ENCODE measurements at places on chromosomes 2 and 18.
A peak's percentile ranks its signal among the peaks of the same experiment; 100 is the strongest.

GRCh38 chr18:48931680-48932461 lies 18.9 kb downstream of the SMAD7 start:
- no peak for DNase-seq

DNA sequence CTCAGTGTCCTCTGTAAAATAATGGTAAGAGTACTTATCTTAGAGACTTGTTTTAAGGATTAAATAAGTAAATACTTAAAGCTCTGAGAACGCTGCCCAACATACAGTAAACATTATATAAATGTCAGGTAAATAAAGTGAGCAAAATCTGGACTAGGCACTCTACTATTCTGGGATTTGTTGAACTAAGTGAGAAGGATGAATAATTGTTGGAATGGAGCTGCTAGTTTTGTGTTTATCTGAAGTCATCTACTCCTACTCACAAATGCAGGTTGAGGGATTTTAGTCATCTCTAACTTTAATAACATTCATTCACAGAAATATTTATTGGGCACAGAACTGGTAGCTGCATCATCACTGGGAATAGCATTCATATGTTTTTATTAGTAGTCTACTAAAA lies 103.4 kb downstream of the MEIS1 start:
- DNase-seq: no peak

- no peak for DNase-seq
Measured at GRCh38 chr2:136135921-136136906, 18.3 kb upstream of the CXCR4 start.

DNA sequence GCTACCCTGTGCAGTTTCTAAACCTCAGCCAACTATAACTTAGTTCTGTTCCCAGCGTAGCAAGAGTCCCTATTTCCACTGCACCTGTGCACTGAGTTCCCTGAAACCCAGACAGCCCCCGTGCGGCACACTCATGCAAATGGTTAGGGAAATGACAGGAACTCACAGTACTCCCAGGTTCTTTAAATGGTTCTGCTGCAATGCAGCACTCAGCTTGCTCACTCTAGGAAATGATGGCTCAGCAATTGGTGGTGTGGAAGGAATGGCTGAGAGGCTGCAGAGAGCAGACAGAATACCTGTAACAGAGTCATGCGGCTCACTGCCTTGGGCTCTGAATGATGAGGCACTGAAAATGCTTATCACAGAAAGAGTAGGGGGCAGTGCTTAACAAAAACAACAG lies 143.0 kb downstream of the RAD51AP2 start:
- DNase-seq: no peak

GRCh38 chr18:9898792-9899549 lies 13.2 kb downstream of the TXNDC2 start:
- DNase-seq: peak; percentile 21

GRCh38 chr18:10116574-10116973 lies 202.8 kb downstream of the VAPA start:
- DNase-seq: no peak

GRCh38 chr2:238956676-238957075 lies 108.8 kb downstream of the TWIST2 start:
- DNase-seq: no peak

GRCh38 chr2:234462218-234462992 lies 34.5 kb downstream of the ARL4C start:
- no peak for DNase-seq

GRCh38 chr2:164873210-164873908 lies 31.7 kb upstream of the COBLL1 start:
- DNase-seq: no peak

DNA sequence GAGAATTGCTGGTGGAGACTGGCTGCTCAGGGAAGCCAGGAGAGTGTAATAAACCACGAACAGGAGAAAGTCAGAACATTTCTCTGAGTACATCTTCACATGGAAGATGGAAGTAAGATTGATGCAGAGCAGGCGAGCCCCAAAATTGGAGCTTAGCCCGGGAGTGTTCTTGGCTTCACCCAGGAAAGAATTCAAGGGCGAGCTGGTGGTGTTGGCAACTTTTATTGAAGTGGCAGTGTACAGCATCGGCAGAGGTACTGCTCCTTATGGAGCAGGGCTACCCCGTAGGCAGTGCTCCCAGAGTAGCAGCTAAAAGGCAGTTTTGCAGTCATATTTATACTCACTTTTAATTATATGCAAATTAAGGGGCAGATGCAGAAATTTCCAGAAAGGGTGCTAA lies 281.4 kb upstream of the MEX3C start:
- DNase-seq: no peak

DNA sequence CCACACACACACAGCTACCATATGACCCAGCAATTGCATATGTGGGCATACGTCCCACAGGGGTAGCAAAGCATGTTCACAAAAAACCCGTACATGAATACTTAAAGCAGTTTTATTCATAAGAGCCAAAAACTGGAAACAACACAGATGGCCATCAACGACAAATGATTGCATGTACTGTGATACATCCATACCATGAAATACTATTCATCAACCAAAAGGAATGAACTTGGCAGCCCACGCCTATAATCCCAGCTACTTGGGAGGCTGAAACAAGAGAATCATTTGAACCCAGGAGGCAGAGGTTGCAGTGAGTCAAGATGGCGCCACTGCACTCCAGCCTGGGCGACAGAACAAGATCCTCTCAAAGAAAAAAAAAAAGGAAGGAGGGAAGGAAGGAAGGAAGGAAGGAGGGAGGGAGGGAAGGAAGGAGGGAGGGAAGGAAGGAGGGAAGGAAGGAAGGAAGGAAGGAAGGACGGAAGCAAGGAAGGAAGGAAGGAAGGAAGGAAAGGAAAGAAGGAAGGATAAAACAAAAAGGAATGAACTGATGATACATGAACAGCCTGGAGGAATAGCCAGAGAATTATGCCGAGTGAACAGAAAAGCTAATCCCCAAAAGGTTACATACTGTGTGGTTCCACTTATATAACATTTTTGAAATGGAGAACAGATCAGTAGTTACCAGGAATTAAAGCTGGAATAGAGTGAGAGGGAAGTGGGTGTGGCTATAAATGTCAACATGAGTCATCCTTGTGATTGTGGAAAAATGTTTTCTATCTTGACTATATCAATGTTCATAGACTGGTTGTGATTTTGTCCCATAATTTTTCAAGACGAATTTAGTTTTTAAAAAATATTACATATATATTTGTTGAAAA lies 19.6 kb upstream of the YPEL5 start:
- DNase-seq: no peak

GRCh38 chr2:96340493-96341414 lies 5.2 kb downstream of the NCAPH start:
- DNase-seq: no peak

DNA sequence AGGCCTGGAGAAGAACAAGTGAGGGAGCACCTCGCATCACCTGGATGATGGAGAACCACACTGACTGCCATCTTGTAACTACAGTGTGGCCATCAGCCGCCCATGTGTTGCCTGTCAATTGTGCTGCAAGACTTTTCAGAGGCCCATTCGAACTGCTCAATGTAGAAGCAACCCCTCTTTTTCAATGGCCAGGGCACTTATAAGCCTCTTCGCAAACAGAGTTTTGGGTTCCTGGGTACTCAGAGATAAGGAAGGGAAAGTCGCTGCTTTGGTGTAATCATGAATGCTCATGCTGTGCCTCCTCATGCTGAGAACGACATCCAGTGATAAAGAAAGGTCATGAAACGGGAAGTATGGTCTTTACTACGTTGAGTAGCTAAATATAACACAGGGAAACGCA lies 143.9 kb upstream of the SLC39A10 start:
- DNase-seq: no peak

- no peak for DNase-seq
Measured at GRCh38 chr18:45139478-45139877, 458.8 kb downstream of the SETBP1 start.

- DNase-seq: no peak
Measured at GRCh38 chr2:37718515-37719161, 47.2 kb upstream of the CDC42EP3 start.

DNA sequence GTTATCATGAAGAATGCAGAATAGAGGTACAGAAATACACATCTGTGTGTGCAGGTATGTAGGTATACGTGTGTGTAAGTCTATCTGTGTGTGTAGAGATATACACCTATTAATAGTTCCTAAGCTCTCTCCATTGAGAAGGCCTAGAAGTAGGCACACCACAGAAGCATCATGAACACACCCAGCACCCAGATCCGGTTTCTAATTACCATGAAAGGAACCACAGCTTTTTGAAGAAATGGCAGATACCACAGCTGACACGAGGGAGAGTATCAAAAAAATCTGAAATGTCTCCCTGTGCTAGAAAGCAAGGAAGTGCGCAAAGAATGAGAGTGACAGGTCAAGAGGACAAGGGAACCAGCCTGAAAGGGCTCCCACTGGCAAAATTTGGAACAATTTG lies 27.7 kb upstream of the AP1S3 start:
- DNase-seq: no peak

- DNase-seq: no peak
Measured at GRCh38 chr2:203261326-203262159, 22.7 kb downstream of the CYP20A1 start.

DNA sequence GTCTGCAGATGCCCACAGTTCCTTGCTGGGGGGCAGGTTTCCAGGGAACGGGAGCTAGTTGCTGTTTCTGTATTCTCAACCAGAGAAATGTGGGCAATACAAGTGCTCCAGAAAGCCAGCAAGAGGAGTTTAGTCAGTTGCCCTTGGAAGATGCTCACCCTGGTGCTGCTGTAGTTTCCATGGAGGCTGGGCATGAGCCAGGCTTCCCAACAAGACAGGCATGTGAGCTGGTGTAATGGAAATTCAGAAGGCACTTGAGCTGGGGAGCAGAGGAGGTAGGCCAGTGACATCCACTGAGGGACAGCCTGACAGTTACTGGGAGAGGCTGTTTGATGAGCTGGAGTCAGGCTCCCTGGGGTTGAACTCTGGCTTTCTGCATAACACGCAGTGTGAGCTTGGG lies 7.7 kb downstream of the HK2 start:
- DNase-seq: no peak

DNA sequence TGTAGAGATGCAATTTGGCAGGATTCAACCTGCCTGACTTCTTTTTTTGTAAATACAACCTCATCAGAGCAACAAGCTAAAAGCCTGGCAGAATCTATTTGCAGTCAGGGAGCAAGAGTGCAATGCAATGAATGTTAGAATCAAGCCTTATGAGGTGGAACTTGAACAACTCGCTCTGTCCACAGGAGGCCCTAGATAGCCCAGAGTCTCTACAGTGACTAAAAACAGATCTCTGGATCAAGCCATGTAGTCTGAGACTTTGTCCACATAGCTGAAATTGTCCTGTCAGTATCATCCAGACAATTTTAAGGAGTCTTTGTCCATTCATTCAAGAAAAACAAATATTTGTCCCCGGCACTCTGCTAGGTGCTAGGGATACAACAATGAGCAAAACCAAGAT lies 32.0 kb upstream of the CDK5R2 start:
- no peak for DNase-seq

DNA sequence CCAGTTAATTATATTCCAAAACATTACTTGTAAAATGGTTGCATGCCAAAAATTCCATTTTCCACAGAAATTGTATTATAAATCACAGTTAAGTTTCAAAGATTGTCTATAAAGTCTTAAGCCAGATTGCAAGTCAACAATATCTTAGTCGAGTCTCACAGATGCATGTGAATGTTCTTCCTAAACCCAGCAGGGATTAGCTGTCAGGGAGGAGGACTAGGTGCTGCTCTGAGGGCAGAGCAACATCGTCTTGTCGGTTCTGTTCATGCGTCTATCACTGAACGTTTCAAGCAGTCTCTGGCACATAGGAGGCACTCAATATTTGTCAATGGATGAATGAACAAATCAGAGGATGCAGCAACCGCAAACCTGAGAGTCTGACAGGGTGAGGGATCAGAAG lies 27.0 kb downstream of the EPB41L3 start:
- DNase-seq: no peak

DNA sequence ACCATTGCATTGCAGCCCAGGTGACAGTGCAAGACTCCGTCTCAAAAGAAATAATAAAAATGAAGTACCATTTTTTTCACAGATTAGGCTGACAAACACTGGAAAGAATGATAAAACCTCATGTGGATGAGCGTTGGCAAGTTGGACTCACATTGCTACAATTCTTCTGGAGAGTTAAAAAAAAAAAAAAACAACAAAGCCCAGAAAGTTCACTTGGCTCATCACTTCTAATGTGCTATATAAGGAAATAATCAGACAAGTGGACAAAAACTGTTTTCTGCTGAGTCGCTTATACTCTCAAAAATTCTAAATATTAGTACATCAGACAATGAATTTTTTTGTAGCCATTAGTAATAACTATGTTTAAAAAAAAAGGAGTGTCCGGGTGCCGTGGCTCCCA lies 38.4 kb downstream of the PKP4 start:
- no peak for DNase-seq

DNA sequence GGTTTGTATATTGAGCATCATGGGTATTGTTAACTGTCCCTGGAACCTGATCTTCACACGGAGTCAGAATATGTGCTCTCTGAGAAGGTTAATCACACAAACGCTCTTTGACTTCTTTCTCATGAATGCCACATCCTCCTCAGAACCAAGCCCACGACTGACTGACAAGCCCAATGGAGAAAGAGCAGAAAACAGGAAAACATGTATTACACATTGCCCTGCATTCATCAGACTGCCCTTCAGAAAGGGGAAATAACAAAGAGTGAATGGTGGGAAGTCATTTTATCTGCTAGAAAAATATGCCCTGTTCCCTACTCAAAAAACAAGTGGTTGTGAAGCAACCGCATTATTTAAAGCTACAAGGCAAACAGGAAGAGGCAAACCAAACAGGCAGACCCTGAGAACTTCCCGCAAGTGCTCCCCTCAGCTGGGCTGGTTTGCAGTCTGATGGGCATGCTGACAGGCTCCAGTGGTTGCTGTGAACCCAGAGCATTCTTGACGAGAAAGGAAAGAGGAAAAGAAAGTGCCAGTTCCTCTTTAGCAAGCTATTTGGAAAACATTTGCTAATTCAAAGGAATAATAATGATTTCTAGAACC lies 172.9 kb upstream of the SETBP1 start:
- DNase-seq: peak; percentile 27

DNA sequence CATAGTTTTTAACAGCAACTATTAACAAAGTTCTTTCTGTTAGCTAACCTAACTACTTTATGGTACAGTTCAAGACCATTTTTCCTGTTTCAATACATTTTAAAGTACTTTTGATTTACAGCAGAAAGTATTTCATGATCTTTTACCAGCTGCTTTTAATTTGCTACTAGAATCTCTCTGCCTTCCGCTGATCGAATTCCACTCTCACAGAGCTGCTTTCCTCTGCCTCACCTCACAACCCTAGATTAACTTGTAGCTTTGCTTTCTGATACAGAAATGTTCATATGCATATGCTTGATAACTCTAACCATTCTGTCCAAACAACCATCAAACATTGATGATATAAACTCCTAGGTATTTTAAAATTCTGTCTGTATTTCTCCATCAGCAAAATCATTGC lies 463.2 kb upstream of the ZEB2 start:
- no peak for DNase-seq

- no peak for DNase-seq
Measured at GRCh38 chr2:168002021-168002553, 245.3 kb downstream of the STK39 start.

Data from kidney capillary endothelial cell (primary cell).